Neural crest cell (in vitro differentiated cells): ENCODE measurements at places on chromosomes 5 and 9.

GRCh38 chr5:100761192-100761591 lies 141.9 kb downstream of the ST8SIA4 start:
- no peak overlapping the region for H3K4me3 ChIP-seq
- no peaks in the 10 kb centered on the region for H3K27me3 ChIP-seq
- H3K4me1 ChIP-seq = peaks cover 4% of the 10 kb centered on the region
- H3K27ac ChIP-seq = no peak overlapping the region
- DNase-seq = no peak

DNA sequence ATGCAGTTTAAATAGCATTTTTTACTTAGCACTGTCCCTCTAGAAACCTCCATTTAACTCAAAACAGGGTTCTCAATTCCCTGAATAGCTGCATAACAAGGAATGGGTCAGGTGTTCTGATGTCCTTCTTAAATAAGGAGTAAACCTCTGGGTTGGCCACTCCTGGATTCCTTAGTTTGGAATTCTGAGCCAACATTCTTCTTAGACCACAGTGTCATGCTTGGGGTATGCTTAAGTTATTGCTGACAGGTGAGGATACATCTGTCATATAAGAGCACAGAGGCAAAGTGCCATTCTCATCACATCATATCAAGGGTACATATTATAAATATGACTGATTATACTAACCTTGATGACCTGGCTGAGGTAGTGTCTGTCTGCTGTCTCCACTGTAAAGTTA lies 179.9 kb upstream of the SEMA6A start:
- DNase-seq = no peak
- H3K4me1 ChIP-seq = no peaks in the 10 kb centered on the region
- H3K4me3 ChIP-seq = no peak overlapping the region
- peaks cover 3% of the 10 kb centered on the region for H3K36me3 ChIP-seq
- no peaks in the 10 kb centered on the region for H3K27me3 ChIP-seq
- no peak overlapping the region for H3K27ac ChIP-seq

GRCh38 chr9:35730486-35730854 lies 1.5 kb downstream of the TLN1 start:
- DNase-seq = no peak
- H3K4me1 ChIP-seq = peaks cover 9% of the 10 kb centered on the region
- H3K27me3 ChIP-seq = no peaks in the 10 kb centered on the region
- peaks cover 3% of the 10 kb centered on the region for H3K36me3 ChIP-seq
- H3K4me3 ChIP-seq = no peak overlapping the region
- peak overlapping the region; percentile 64 for H3K27ac ChIP-seq

DNA sequence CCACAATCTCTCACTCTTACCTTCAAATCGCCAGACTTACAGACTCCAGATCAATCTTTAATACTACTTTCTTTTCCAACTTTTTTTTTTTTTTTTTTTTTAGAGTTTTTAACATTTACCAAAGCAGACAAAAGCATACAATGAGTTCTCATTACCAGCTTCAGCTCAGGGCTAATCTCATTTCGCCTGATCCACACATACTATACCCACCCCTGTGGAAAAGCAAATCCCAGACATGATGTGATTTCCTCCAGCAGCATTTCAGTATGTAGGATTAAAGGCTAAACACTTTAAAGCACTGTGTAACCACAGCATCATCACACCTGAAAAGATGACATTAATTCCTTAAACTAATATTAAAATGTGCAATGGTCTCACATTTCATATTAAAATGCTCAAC lies 138.8 kb upstream of the RETREG1 start:
- peaks cover 30% of the 10 kb centered on the region for H3K4me1 ChIP-seq
- no peak overlapping the region for H3K27ac ChIP-seq
- peak overlapping the region; percentile 42 for H3K4me3 ChIP-seq
- H3K27me3 ChIP-seq = no peaks in the 10 kb centered on the region
- no peak for DNase-seq

GRCh38 chr5:99004960-99005359 lies 76.2 kb upstream of the CHD1 start:
- H3K27ac ChIP-seq = no peak overlapping the region
- no peak for DNase-seq
- no peaks in the 10 kb centered on the region for H3K27me3 ChIP-seq
- no peak overlapping the region for H3K4me3 ChIP-seq
- no peaks in the 10 kb centered on the region for H3K36me3 ChIP-seq

GRCh38 chr9:93171261-93171990 lies 12.5 kb upstream of the WNK2 start:
- H3K36me3 ChIP-seq = no peaks in the 10 kb centered on the region
- no peak overlapping the region for H3K27ac ChIP-seq
- no peak overlapping the region for H3K4me3 ChIP-seq
- H3K27me3 ChIP-seq = no peaks in the 10 kb centered on the region
- H3K4me1 ChIP-seq = peaks cover 7% of the 10 kb centered on the region
